ENCODE measurements at places on chromosomes 11 and 22. TPM values are rescaled to one million over a fixed set of nuclear protein-coding genes. Genes with fewer than 3 reads are reported as not detected.

- H3K4me1 ChIP-seq: no peaks in the 10 kb centered on the region
- H3K27ac ChIP-seq: no peak overlapping the region
- no peak overlapping the region for H3K4me3 ChIP-seq
- no peaks in the 10 kb centered on the region for H3K36me3 ChIP-seq
These were observed 18.7 kb upstream of the SCUBE2 start for GRCh38 chr11:9109858-9110731.

GRCh38 chr11:10418259-10418949, 36.7 kb upstream of the AMPD3 start:
- no peak for DNase-seq
- no peaks in the 10 kb centered on the region for H3K4me1 ChIP-seq
- no peaks in the 10 kb centered on the region for H3K36me3 ChIP-seq
- H3K27me3 ChIP-seq: no peaks in the 10 kb centered on the region

The NAALAD2 gene
- total RNA-seq: 38.9 TPM

The PKP3 gene
- total RNA-seq: 58.6 TPM

The CCDC87 gene
- total RNA-seq: 3.8 TPM

The SLC17A6 gene
- total RNA-seq: not detected

Measured in prostate gland (tissue), 2 donors.